ENCODE measurements at places on chromosomes 3 and 15.
A peak's percentile ranks its signal among the peaks of the same experiment; 100 is the strongest.

DNA sequence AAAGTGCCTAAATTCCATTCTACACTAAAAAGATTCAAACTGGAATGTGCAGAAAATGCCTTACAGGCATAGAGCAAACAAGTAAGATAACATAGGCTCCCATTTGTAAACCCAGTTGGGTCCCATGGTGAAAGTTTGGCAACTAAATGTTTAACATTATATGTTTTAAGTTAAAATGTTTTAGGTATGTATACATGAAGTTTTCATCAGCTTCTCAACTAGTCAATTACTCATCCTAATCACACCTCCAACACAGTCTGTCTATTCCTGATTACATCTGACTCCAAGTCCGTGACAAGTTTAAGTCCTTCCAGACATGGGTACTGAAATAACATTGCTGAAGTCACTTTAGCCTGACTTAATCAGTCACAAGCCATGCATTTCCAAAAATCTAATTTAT, 25.0 kb downstream of the MYLK start:
- DNase-seq, result no peak

DNA sequence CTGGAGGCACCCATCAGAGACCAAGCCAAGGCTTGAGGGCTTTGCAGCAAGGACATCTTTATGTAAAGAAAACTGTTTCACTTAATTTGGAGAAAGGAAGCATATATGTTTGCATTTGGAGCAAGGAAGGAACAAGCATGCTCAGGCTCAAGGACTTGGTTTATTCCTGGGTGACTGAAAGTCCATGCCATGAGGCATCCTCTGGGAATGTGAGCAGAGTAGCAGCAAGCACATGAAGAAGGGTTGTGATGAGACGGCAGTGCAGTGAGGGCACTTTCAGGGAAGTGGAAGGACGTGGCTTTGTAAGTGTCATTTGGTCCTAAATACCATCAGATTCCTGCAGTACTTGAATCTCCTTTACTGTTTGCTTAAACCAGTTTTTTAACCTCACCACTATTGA, 26.8 kb downstream of the POLG start:
- DNase-seq, result peak; percentile 68

DNA sequence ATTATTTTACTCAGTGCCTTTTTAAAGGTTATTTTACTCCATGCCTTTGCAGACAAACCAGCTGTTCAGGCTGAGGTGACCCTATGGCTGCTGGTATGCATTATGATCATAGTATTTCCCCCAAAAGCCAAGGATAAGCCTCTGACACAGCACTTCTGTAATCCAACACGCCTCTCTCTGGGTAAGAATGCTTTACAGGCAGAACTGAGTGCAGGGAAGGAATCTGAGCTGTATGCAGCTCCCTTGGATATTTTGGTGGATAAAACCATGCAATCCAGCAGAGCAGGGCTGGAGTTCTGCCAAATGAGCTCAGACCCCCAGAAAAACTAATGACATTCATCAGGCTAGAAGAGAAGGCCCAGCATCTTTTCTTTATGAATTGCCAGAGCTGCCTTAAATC, 11.7 kb upstream of the MAP1A start:
- DNase-seq, result peak; percentile 60

DNA sequence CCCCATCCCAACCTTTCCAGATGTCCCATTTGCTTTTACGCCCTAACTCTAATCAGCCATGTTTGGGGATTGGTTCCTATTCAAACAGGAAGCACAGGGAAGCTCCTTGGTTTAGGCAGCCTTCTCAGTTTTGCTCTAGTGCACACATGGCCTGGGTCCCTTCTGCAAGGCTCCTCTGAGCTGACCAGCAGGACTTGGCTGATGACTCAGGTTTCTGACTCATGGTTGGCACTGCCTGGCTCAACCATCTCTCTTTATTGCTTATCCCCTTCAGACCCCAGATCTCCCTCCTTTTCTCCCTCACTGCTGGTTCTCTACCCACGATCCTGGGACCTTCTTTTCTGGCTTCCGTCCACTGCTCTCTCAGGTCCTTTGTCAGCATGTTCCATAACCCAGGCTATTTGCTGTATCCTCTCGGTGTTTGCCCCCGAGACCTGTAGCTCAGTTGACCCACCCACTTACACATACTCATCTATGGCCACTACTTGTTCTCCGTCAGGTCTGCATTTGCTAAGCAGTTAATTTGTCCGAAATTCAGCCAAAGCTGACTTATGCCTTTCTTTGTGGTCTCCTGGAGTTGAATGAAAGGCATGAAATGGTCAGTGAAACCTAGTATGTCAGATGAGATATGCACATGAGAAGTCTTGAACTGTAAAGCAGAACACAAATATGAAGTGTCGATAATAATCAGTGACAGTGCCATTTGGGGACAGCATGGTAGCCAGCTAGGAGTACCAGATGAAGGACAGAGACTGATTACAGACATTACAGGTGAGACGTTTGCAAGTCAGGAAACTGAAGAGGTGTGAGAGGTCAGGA, 323.5 kb upstream of the ROPN1 start:
- no peak for DNase-seq

GRCh38 chr3:28699283-28699682, 350.7 kb upstream of the AZI2 start:
- no peak for DNase-seq

Measured in hepatic stellate cell (primary cell).